ENCODE measurements at places on chromosomes 13 and 19.

- no peak for DNase-seq
Observed at GRCh38 chr13:99565478-99566124, 64.3 kb downstream of the TM9SF2 start.

- no peak for DNase-seq
Observed at GRCh38 chr13:96817336-96817941, 176.8 kb downstream of the OXGR1 start.

GRCh38 chr13:34941436-34941834, 635 bp upstream of the NBEA start:
- no peak for DNase-seq

DNA sequence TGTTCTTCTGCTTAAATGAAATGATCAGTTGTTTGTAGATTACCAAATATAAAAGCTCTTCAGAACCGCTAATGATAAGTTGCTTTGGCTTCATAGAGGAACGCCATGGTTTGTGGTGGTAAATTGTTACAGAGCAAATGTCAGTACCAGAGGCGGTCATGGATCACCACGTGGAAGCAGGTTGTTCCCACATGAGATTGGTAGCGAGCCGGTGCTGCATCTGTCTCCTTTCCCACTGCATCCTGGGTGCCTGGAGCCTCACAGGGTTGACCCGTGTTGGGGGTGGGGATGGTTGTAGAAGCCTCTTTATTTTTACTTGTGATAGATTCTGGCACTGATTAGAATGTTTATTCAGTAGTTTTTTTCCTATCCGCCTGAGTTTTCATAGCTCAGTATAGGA, 14.7 kb downstream of the GARRE1 start:
- no peak for DNase-seq

GRCh38 chr13:99647596-99647985, 146.3 kb downstream of the TM9SF2 start:
- DNase-seq = no peak

- no peak for DNase-seq
Observed at GRCh38 chr13:76948149-76948548, at the start of gene ACOD1. Gene ACOD1, plus strand, starts transcription at chr13:76948511. Its CDS starts 48 bp downstream, at chr13:76948559.

DNA sequence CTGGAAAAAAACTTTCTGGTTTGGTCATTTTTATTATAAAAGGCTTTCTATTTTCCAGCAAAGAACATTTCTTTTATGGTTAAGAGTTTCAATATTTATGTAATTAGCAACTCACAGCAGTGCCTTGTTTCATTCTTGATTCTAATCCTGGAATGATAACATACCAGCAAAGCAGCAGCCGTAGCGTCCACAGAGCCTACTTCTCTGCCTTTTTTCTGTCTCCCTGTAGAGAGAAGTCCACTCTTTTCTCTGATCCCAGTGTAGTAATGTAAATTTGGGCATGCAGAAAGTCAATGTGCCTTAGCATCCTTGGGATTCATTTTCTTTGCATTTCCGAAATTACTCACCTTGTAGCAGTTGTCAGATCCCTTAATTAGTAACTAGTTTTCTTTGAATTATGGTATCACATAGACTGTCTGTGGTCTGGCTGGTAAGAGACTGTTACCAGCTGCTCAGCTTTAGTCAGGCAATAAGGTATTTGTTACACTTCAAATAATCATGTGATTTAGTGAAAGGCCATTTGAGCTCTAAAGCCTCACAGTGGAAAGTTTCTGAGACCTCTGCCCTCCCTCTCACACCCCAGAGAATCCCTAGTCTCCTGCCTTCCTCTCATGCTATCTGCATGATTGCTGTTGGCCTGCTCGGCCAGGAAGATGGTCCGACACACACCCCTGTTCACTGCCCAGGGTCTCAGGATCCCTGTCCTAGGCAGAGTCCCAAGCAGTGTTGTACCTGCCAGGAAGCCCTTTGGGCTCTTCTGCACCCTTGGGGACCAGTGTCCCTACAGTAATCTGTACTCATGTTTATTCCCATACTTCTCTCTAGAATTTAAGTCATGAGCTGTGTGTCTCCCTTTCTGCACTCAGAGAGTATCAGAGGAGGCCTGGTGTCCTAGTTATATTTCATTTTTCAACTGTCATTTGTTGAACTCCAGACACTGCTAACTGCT, 86.3 kb downstream of the LRCH1 start:
- no peak for DNase-seq

DNA sequence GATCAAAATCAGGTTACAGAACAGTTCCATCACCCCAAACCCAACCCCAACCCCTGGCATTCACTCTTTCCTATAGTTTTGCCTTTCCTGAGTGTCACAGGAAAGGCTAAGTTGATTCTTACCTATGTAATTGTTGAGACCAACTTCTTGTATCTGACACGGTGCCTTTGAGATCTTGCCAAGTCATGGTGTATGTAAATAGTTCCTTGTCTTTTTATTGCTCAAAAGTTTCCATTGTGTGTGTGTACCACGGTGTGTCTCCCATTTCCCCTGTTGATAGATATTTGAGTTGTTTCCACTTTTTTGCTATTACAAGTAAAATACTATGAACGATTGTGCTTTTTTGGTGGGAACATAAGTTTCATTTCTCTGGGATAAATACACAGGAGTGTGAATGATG, 3.3 kb upstream of the IGFL2 start:
- DNase-seq = no peak

DNA sequence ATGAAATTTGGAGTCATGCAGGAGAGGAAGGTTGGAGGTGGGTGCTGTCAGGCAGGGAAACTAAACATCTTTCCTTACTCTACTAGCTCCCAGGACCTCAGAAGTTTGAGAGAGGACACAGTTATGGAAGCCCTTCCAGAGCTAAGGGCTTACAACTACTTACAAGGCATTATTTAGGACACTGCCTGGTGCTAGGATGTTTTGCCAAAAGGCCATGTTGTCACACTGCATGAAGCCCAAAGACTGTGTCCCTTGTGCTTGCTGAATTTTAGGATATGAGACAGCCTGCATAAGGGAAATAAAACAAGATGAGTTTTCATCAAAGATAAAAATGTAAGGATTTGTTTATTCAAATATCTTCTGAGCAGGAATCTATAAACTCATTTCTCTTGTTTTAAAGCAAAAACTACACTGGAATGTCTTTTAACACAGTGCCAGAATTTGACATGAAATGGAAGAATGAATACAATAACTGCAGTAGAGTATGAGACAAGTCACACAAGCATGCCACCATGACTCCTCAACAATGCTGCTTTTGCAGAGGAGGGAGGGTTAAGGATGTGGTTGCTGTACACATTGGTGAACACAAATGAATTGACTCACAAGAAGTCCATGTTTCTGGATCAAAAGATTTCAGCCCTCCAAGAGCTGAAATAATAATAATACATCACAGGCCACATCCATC, 258.4 kb downstream of the SPRY2 start:
- no peak for DNase-seq

GRCh38 chr13:113941571-113942191, 32.2 kb downstream of the C13orf46 start:
- DNase-seq = no peak

- peak; percentile 18 for DNase-seq
Observed at GRCh38 chr19:48419158-48419920, 25.9 kb downstream of the GRIN2D start.

GRCh38 chr13:110251193-110251819, 55.7 kb downstream of the COL4A1 start:
- DNase-seq = no peak

- no peak for DNase-seq
Observed at GRCh38 chr19:56150358-56150757, 9.3 kb downstream of the ZNF444 start.

DNA sequence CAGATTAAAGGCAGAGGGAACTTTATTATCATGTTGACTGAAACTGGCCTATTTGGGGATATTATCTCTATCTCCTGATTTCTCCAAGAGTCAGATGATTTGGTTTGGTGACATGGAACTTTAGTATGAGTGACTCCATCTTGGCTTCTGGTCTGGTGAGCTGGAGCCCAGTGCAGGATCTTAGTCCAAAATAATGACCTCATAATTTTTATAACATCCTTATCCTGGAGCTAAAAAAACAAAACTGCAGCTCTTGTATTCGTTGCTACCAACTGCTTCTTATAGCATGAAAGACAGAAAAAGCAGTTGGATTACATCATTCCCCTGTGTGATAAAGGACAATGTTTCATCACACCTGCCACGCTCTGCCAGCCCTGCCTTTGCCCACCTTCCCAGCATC, 39.3 kb upstream of the RNF17 start:
- no peak for DNase-seq

- DNase-seq = no peak
Observed at GRCh38 chr13:82688400-82688994, 1193.8 kb downstream of the SLITRK1 start.

DNA sequence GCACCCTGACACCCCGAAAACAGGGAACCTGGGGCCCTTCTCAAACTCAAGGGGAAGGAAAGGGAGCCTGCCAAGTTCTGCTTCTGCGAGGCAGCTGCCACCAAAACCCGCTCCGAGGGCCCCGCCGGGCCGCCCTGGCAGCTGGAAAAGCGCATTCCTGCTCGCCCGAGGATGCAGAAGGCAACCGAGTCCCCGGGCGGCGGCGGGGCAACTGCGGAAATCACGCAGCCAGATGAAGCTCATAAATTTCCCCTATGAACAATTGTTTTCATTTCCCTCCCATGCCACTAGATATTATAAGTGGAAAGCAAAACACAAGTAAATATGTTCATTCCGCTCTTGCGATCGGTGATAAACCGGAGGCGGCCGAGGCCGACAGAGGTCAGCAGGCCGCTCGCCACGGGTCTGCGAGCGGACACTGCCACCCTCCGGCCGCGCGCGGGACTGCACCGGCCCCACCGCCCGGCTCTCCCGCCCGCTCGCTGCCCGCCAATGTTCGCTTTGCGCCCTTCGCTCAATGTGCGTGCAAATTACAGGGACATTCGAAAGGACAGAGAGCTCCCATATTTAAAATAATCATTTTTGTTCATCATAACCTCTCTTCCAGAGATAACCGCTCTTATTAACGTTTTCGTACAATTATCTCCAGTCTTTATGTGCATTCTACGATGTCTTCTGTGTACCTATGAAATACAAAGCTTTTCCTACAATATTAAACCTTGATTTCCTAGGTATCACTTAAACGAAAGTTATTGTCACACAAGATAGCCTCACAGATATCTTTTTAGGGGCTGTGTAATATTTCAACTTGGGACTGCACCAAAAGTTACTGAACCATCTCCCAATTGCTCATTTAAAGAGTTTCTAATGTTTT, 120.8 kb upstream of the ZNF507 start:
- DNase-seq = peak; percentile 24

DNA sequence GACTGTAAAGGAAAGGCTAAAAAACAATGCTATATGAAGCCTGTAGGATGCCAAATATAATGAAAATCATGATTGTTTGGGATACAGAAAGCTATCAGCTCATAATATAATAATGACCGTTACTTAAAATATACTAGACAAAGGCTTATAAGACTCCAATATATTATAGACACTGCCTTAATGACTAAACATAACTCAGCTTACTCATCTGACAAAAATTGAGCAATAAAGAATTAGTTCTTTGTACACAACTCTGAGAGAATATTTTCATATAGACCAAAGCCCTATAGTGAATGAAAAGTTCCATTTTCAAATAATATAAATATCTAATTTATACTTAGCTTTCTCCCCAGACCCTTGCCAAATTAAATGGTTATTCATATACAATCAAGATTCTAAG, 283.3 kb downstream of the DIAPH3 start:
- DNase-seq = no peak

- DNase-seq = peak; percentile 68
Observed at GRCh38 chr19:40466219-40466984, 399 bp upstream of the SPTBN4 start.

GRCh38 chr13:113820813-113821651, 42.8 kb downstream of the GAS6 start:
- DNase-seq = no peak

GRCh38 chr13:104296286-104296685, 1230.1 kb upstream of the SLC10A2 start:
- DNase-seq = no peak

DNA sequence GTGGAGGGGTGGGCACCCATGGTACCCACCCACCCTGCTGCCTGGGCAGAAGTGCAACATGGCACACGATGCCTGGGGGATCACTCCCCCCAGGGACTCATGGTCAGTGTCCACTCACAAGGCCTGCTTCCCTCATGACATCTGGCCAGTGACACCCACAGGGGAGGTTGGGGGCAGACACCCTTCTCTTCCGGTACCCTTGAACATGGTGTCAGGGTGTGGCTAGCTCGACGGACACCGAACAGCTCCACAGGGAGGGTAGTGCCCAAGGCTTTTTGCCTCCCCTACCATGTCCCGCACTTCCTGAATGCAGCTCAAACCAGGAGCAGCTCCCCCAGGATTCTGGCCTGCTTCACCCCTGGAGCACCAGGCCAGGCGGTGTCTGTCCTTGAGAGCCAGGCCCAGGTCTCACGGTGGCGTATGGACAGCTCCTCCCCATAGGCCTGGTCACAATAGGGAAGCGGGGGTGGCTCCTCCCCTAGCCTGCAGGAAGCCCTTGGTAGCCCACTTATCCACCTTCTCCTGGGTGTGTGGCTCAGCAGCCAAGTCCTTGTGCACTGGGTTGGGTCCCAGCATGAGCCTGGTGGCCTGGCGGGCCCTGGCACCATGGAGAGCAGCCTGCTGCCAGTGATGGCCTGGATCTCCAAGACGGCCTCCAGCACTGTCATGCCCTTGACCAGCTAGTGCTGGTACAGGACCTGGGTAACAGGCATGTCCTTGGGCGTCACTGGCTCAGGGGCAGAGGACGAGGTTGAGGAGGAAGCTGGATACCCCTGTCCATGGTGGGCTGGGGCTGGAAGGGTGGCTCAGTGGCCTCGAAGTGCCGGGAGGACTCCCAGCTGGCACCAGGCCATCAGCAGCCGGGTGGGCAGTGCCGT, 7.8 kb downstream of the ACP4 start:
- DNase-seq = no peak

- DNase-seq = peak; percentile 7
Observed at GRCh38 chr19:58021541-58022282, 12.1 kb upstream of the ZSCAN1 start.

DNA sequence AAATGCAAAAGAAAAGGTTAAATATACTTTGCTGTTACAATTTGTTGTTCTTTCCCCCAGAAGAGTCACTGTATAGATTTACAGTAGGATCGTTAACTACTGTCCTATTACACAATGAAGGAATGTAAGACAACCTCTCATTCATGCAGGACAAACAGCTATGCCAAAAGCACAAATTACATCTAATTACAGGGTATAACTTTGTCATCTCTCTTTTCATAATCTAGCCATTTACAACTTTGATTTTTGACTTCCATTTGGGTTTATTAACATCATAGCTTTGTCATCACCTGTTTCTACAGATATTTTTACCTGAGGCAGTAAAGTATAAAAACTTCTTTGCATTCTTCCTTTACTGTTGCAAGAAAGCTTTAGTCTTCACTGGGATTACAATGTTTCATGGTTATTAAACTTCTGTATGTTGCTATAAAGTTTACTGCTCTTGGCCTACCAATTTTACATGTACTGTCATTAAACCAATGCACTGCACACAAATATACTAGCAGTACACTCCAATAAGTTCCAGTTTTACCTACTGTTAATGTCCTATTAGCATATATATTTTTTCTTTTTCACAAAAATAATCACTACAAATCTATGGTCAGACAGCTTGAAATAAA, 18.9 kb downstream of the MICU2 start:
- no peak for DNase-seq
